Stimulated activated CD8-positive, alpha-beta memory T cell treated with anti-CD3 and anti-CD28 coated beads, Interleukin-7, amount 100 ng/mL, for 24 hours (primary cell): ENCODE measurements at places on chromosomes 3 and 15.

DNA sequence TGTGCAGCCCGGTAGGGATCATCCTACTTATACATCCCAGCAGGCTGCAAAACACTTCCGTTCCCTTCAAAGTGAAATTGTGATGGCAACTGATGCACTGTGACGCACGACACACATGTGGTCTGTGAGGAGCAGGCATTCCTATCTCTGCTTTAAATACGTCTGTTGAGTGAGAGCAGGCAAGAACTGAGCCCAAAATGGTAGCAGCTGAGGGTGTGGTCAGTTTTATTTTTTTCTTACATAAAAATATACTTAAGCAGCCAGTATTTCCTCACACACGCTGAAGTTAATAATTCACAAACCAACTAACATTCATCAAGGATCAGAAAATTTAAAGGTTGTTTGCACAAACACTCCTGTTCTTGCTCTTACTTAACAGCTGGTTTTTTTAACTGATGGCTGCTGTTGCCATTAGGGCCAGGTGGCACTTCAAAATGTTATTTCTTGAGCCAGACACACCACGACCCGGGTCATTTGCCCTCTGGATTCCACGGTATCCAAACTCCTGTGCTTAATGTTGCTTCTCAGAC is 23.9 kb downstream of the LRIG1 start:
- no peak for DNase-seq

GRCh38 chr15:70086636-70087035 is 11.1 kb downstream of the TLE3 start:
- DNase-seq = no peak

- no peak for DNase-seq
These were observed 41.9 kb upstream of the ABHD10 start for GRCh38 chr3:111936967-111937366.

GRCh38 chr3:127732879-127733350 is 60.2 kb downstream of the ABTB1 start:
- DNase-seq = no peak

GRCh38 chr3:191220908-191221307 is 21.9 kb downstream of the OSTN start:
- no peak for DNase-seq
